ENCODE measurements at places on chromosomes 1 and 21. TPM values are rescaled to one million over a fixed set of nuclear protein-coding genes. Genes with fewer than 3 reads are reported as not detected.

Gene NBPF6
- total RNA-seq, result not detected

Gene RCAN3
- total RNA-seq, result 13.3 TPM

Gene SPATA21
- total RNA-seq, result not detected

Gene NFASC
- 0.57 TPM for total RNA-seq

Gene ATP1A4
- total RNA-seq, result not detected

- no peak for DNase-seq
- no peaks in the 10 kb centered on the region for H3K27me3 ChIP-seq
- H3K4me1 ChIP-seq, result no peaks in the 10 kb centered on the region
- no peaks in the 10 kb centered on the region for H3K36me3 ChIP-seq
- no peak overlapping the region for H3K4me3 ChIP-seq
Measured at GRCh38 chr1:97042551-97042950, 321.0 kb downstream of the PTBP2 start.

DNA sequence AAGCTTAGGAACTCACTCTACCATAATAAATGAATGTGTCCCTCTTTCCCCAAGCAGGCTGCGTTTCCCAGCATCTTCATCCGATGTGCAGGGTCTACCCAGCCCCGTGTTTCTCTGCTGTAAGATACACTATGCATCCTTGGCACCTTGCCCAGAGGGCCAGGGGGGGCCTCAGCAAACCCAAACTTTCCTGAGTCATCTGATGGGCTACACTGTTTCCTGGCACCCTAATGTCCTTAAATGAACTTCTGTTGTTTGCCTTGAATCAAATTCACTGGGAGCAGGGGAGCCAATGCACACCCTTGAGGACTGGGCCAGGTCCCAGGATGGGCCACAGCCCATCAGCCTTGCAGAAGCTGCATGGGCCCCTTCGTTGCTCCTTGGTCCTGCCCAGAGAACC is 145.5 kb downstream of the IGSF21 start:
- H3K27ac ChIP-seq, result no peak overlapping the region
- no peak for DNase-seq
- no peaks in the 10 kb centered on the region for H3K36me3 ChIP-seq
- H3K27me3 ChIP-seq, result peaks cover 48% of the 10 kb centered on the region

DNA sequence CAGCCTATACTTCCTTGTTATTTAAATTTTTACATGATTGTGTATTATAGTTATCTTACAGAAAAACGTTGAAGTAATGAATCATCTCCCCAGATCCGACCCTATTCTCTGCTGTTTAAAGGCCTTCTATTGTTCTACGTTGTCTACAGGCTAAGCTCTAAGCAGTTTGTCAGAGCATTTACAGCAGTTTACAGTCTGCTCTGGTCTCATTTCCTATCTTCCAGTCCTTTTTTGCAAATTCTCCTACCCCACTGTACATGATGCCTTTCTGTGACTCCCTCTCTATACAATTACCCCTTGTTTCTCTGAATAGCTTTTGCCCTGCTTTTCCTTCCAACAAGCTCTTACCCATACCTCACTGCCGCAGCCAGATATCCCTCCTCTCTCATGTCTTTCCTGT is 319.2 kb upstream of the FMN2 start:
- no peak for DNase-seq
- no peaks in the 10 kb centered on the region for H3K36me3 ChIP-seq
- H3K27ac ChIP-seq, result no peak overlapping the region
- H3K4me1 ChIP-seq, result no peaks in the 10 kb centered on the region
- no peaks in the 10 kb centered on the region for H3K27me3 ChIP-seq
- H3K4me3 ChIP-seq, result no peak overlapping the region

DNA sequence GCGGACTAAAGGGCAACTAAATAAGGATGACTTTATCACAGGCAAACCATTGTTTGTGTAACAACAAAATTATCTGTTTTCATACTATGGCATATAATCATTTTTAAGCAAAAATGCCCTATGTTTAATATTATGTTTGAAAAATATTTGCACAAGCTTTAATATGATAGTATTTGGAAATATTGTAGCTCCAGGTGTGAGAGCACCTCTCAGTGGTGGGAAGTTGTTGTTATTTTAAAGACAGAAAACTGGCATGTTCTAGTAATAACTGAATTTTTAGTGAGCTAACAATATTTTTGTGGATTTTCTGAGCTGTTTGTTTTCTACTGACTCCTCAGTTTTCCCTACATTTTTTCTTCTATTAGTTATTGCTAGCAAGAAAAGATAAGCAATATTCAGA is 578.8 kb downstream of the KCNT2 start:
- H3K4me3 ChIP-seq, result no peak overlapping the region
- no peak overlapping the region for H3K27ac ChIP-seq
- DNase-seq, result no peak
- no peaks in the 10 kb centered on the region for H3K4me1 ChIP-seq
- no peaks in the 10 kb centered on the region for H3K27me3 ChIP-seq

DNA sequence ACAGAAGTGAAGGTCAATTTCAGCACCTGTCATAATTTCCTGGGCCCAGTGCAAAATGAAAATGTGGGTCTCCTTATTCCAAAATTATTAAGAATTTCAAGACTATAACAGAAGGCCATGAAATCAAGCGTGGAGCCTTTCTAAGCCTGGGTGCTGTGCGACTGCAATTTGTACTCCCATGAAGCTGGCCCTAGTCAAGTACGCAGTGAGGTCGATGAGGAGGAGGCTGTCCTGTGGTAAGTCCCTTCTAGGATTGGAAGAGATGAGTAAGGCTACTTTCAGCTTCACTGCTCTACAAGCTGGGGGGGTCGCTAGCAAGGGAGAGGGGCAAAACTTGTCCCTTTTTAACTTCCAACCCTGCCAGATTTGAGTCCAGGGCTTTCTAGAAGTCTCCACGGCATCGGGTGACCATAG is 410 bp upstream of the NUDC start:
- peaks cover 9% of the 10 kb centered on the region for H3K4me1 ChIP-seq
- H3K36me3 ChIP-seq, result peaks cover 10% of the 10 kb centered on the region
- DNase-seq, result no peak

- no peak overlapping the region for H3K4me3 ChIP-seq
- H3K27me3 ChIP-seq, result no peaks in the 10 kb centered on the region
- H3K4me1 ChIP-seq, result peaks cover 28% of the 10 kb centered on the region
- DNase-seq, result peak; percentile 12
- H3K36me3 ChIP-seq, result no peaks in the 10 kb centered on the region
Measured at GRCh38 chr1:10724052-10724494, 72.4 kb downstream of the CASZ1 start.

DNA sequence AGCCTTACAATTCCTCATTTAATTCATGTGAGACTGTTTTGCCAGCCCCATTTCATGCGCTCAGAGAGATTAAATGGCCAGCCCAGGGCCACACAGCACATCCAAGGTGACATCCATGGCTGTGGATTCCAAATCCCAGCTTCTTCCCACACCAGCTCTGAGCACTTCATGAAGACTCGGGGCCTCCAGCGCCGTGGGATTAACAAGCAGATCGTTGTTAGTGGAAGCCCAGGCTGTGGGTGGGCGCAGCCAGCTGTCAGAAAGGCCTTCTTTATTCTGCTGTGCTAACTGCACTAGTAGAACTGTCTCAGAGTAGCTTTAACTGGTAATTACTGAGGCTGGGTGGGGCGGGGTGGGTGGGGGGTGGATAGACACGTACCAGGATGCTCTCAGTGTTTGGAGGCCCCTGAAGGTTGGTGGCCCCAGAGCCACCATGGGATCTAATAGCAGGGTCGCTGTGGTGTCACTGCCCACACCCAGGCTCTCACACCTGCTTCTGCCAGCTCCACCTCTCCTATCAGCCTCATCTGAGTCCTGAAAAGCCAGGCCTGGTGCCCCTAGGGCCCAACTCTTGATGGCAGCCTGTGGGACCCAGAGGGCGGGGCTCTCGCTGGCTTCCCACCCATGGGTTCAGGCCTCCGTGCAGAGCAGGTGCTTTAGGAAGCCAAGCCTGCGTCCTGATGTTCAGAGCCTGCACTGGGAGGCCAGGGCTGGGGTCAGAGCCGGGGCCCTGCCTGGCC is 3.4 kb downstream of the BMP8A start:
- peaks cover 13% of the 10 kb centered on the region for H3K4me1 ChIP-seq
- no peak overlapping the region for H3K4me3 ChIP-seq
- no peak overlapping the region for H3K27ac ChIP-seq
- no peaks in the 10 kb centered on the region for H3K36me3 ChIP-seq

DNA sequence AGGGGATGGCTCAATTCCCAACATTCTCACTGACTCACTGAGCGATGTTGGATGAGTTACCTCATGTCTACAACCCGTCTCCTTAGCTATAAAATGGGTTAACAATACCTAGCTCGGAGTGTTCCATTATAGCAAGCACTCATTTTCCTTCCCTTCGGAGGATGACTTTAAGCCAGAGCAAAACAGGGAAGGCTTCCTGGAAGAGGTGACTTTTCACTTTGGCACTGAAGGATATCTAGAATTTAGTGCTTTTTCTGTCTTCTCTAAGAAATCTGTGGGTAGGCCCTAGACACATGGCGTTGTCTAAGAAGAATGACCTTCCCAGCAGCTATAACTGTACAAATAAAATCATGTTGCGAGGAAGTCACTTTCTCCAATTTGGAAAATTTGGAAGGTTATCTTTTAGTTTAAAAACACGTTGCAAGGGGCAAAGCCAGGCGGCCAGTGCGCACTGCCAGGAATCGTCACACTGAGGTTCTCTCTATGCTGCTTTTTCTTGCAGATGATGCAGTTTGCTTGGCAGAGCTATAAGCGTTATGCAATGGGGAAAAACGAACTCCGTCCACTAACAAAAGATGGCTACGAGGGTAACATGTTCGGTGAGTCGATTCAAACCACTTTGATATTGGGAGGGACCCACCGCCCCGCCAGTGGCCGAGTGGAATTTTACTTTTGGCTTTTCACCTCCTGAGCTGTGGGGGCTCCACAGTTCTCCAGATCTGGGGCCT is 69.5 kb downstream of the MAN1C1 start:
- no peak overlapping the region for H3K27ac ChIP-seq
- H3K4me1 ChIP-seq, result no peaks in the 10 kb centered on the region
- H3K4me3 ChIP-seq, result no peak overlapping the region
- no peaks in the 10 kb centered on the region for H3K36me3 ChIP-seq
- no peaks in the 10 kb centered on the region for H3K27me3 ChIP-seq

DNA sequence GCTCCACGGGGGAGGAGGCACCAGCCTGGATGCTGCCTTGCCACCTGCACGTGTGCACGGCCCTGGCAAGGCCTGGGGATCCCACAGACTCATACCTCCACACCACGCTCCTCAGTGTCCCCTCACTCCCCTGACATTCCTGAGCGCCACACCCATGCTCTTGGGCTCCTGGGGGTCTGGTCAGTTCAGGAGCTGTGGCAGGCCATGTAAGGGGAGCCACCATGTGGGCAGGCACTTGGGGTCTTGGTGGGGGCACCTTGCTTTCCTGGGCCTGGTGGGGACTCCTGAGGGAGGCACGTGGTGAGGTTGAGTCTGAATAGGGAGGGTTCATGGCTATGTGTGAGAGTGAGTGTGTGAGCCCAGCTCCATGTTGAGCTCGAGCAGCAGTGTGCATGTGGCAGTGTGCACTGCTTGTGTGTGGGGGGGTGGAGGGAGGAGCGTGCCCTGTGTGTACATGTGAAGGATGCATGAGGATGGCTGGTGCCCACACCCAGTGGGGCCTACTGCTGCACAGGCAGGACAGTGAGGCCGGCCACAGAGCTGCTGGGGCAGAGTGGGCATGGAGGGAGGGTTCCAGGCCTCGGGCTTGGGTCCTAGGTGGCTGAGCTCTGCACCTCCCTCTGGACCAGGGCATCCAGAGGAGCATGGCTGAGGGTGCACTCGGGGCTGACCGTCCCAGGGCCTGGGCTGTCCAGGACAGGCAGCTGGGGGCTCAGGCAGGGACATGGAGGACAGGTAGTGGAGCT is 1.6 kb downstream of the GJC2 start:
- no peak overlapping the region for H3K27ac ChIP-seq
- no peak for DNase-seq
- no peak overlapping the region for H3K4me3 ChIP-seq
- no peaks in the 10 kb centered on the region for H3K27me3 ChIP-seq

- H3K4me1 ChIP-seq, result no peaks in the 10 kb centered on the region
- DNase-seq, result no peak
- no peak overlapping the region for H3K27ac ChIP-seq
- H3K36me3 ChIP-seq, result no peaks in the 10 kb centered on the region
- no peak overlapping the region for H3K4me3 ChIP-seq
Measured at GRCh38 chr1:96157101-96157500, 564.5 kb upstream of the PTBP2 start.

DNA sequence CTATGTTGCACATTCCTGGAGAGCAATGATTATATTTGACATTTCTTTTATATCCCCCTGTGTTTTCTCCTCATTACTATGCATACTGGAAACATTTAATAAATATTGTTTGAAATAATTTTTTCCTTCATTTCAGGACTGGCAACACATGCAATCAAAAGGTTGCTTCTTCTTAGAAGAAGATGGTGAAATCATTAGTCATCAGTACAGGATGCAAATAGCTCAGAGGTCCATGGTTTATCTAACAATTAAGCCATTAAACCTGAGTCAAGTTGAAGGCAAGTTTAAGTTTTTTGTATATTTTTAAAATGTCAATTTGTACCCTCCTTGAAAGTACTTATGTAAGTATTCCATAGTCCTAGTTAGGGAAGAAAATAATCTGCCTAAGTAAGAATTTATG is 22.5 kb downstream of the EFCAB7 start:
- H3K4me1 ChIP-seq, result no peaks in the 10 kb centered on the region
- no peak for DNase-seq
- no peak overlapping the region for H3K4me3 ChIP-seq
- no peak overlapping the region for H3K27ac ChIP-seq
- H3K27me3 ChIP-seq, result no peaks in the 10 kb centered on the region

All from HCT116 (cell line).